ENCODE measurements at places on chromosomes 6 and 20.

- DNase-seq, result no peak
Observed at GRCh38 chr6:31008165-31008564, 2.1 kb upstream of the MUC22 start.

GRCh38 chr6:111162504-111162903 is 75.2 kb downstream of the SLC16A10 start:
- DNase-seq, result no peak

- no peak for DNase-seq
Observed at GRCh38 chr6:40378071-40378724, 209.0 kb downstream of the LRFN2 start.

DNA sequence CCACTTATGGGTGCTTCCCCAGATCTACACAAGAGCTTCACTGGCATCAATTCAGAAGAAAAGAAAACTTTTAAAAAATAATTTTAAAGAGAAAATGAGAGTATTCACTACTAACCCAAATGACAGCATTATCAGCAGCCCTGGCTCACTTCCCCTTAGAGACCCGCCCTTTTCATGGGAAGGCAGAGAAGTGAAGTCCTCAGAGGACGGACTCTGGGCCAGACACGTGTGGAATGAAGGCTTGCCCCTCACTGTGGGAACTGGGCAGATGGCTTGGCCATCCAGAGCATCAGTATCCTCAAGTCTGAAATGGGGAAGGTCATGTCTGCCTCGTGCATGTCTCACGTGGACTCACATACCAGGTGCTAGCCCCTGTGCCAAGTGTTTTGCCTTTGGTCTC is 63.5 kb downstream of the JAG1 start:
- DNase-seq, result no peak

- no peak for DNase-seq
Observed at GRCh38 chr6:80445751-80446150, 339.3 kb downstream of the BCKDHB start.

DNA sequence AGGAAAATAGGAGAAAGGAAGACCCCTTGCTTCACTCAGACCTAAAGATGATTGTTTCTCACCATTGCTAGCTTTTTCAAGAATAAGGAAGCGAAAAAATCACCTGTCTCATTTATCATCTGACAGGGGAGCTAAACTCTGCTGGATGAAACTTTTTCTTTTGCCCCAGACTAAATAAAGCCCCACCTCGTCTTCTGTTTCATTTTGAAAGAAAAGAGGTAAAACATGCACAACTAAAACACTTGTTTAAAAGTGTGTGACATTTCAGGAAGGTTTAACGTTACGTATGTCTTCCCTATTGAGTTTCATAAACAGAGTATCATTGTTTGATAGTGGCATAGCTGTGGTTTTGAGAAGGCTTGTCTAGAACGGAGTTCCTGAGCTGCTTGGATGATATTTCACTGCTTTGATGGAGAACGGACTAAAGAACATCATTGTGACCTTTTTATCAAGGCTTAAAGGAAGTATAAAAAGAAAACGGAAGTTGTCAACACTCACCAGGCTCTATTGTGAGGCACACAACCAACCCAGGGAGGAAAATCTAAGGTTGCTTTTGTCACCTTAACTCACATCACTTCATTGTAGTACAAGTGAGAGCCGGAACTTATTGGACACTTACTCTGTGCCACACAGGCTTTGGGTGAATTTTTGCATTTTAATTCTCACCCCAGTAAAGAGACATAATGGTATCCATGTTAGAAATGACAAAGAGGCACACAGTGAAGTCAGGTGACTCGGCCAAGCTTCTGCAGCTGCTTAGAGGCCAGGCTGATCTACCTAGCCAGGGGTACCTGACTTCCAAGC is 29.5 kb downstream of the TSHZ2 start:
- peak; percentile 34 for DNase-seq

DNA sequence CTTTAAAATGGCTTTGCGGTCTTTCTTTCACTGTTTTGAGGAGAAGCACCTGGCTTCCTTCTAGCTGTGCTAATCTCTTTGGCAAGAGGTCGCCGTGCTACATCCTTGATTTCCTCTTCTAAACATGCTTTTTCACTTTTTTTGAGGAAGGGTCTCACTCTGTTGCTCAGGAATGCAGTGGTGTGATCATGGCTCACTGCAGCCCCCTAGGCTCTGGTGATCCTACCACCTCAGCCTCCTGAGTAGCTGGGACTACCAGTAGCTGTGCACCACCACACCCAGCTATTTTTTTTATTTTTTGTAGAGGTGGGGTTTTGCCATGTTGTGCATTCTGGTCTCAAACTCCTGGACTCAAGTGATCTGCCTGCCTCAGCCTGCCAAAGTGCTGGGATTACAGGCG is 40.5 kb downstream of the RSPH3 start:
- DNase-seq, result no peak

DNA sequence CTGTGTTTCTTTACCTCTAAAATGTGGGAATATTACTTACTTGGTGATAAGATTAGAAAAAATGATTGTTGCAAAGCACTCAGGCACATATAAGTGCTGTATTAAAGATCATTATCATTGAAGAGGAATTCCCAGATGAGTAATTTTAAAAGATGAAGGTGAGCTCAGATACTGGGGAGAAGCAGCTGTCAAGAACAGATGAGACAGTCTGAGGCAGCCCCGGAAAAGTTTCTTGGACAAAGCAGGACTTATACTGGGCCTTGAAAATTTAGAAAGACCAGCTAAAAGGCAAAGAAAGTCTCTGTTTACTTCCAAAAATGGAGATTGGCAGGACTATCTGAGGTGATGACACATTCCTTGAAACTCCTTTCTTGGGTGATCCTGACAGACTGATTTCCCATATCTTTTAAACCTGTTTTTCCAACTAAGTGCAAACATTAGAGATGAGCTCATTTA is 93.8 kb upstream of the MARCKS start:
- no peak for DNase-seq

DNA sequence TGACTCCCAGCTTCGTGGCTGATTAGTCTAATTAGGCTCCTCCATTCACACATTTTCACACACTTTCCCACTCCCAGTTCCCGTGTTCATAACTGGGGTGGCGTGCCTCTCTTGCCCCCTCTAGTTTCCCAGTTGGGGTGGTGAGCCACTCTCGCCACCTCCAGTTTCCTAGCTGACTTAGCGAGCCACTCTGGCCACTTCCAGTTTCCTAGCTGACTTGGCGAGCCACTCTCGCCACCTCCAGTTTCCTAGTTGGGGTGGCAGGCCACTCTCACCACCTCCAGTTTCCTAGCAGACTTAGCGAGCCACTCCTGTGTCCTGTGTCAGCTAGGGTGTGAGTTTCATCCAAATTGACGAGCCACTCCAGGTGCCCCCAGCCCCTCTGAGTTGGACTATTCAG is 7.4 kb upstream of the GMPR start:
- no peak for DNase-seq

GRCh38 chr6:87384449-87384848 is 23.3 kb upstream of the CFAP206 start:
- no peak for DNase-seq

DNA sequence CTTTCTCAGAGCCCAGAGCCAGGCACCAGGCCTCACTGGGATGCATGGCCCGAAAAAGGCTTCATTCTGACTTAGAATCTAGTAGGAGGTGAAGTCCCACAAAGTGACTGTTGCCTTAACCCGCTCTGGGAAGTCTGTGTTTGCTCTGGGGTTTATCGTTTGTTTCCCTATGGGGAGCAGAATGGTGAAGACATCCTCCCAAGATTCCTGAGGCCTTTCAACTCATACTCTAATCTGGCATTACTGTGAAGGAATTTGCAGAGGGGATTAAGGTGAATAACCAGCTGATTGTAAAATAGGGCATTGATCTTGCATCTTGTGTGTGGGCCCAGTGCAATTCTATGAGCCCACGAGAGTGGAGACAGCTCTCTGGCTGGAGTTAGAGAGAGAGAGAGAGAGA is 67.8 kb downstream of the CDH26 start:
- DNase-seq, result no peak

DNA sequence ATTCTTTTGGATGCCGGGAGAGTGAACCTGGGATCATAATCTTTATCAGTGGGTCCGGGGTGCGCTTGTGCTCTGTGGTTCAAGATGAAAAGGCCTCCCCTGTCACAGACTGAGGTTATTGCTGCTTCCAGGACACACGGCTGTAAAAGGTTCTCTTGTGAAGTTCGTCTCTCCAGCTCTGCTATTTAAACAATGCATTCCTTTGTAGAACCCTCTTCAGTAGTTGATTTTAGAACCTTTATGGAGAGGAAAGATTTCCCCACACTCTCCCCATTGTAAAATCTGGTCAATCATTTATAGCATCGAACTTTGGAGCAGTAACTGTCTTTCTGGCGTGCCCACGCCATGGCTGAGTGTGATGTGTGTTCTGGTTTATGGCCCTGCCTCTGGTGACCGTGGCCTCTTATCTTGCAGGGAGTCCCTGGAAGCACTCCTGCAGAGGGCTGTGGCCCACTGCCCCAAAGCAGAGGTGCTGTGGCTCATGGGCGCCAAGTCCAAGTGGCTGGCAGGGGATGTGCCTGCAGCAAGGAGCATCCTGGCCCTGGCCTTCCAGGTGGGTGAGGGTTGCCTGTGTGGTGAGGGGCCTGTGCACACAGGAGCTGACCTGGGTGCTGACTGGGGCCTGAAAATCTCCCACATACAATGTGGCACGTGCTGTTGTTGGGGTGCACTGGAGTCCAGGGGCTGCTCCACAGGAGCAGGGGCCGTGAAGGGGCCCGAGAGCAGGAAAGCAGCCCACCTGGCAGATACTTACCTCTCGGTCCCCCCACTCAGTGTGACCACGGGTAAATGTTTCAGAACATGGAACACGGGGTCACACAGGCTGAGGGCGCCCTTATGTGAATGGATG is 11.6 kb upstream of the C20orf204 start:
- no peak for DNase-seq

DNA sequence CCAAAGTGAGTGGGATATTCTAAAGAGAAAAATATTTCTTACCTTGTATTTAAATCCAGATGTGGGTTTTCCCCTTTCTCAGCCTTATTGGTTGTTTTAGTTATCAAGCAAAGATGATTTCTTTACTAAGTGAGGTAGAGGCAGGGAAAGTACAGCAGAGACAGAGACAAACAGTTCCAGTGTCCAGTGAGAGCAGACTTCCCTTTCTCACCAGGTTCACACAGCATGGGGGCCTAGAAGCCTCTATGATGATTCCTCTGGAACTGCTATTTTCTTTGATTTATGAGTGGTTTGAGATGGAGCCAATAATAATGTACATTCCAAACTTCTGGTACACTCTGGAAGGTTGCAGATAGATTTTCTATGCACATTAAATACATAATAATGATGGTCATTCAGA is 234.0 kb upstream of the MARCKS start:
- DNase-seq, result no peak

GRCh38 chr6:87661503-87661902 is 40.5 kb downstream of the AKIRIN2 start:
- no peak for DNase-seq

DNA sequence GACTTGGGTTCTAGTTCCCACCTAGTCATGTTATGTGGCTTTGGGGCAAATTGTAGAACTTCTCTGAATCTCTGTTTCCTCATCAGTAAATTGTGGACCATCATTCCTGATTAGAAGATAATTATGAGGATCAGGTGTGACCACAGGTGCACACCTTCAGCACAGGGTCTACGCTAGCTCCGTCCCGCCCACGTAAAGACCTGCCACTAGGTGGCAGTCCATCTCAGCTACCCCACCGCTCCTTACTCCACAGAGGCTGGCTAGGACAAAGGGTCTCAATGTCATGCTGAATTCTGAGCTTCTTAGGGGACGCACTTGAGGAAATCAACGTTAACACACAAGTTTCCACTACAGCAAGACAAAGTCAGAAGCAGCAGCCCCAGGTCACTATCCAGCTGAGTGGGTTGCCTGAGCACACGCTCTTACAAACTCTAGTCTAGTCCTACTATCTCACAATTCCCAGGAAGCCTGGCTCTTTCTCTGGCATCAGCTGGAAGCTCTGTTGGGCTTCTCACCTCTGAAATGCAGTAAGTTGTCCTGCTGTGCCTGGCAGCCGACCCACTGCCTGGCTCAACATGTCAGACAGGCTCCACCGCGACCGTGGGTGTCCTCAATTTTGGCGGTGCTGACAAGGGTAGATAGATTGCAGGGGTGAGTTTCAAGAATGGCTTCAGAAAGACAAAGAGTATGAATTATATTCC is 2.0 kb upstream of the PLCG1 start:
- DNase-seq, result peak; percentile 69

DNA sequence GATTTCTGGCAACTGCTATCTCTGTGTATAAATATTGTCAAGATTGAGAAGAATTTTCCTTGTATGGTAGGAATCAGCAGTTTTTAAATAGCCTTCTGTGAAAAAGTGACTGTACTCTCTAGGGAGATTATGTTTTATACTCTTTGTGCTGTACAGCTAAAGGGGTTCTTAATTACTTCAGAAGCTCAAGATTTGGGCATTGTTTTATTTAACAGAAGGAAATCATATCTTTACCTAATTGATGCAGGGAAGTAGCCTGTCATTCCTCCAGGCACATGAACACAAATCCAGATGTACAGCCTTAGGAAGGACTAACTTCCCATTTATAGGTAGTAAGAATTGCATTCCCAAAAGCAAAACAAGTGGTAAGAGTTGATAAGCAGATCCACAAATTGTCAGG is 1.3 kb downstream of the CALHM5 start:
- DNase-seq, result no peak

- peak; percentile 21 for DNase-seq
Observed at GRCh38 chr6:159252955-159253508, 83.8 kb downstream of the FNDC1 start.

DNA sequence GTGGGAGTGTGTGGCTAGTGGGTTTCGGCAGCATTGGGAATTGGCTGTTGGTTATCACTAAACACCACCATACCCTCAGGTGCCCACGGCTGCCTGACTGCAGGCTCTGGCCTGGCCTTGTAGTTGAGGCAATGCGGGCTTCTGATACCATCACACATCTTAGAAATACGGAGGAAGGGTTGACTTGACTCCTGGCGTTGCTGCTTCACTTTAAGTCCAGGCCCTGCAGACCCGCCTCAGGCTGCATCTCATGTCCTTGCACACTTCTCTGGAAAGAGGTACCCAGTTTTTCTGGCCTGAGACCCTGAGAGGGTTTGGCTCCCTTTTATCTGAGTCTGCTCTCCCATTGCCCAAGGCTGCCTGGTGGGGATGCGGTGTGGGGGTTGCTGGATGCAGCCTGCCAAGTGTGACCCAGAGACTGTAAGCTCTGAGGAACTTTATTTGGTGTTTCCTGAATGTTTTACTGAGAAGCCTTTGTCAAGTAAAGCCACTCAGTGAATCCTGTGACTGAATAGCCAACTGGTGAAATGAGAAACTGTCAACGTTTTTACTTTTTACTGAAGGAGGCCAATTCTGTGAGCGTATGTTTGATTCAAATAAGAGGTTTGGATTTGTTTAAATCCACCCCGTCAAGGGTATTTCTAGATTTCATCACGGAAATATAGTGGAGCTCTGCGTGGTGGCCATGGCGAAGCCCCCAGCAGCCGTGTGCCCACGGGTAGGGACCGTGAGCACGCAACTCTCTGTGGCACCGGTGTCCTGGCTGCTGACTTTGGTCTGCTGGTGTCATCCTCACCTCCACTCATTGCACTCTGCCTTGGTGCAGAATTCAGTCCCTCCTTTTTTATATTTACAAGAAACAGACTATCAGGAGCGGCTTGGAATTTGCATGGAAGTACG is 160.1 kb downstream of the DTNBP1 start:
- DNase-seq, result no peak
